Vein endothelial cell (primary cell): ENCODE measurements at places on chromosomes 12 and 14. TPM values are rescaled to one million over a fixed set of nuclear protein-coding genes. Genes with fewer than 3 reads are reported as not detected.

Gene C3AR1
- 0.19 and 0.65 TPM in 2 replicates for total RNA-seq

Gene SAMD15
- 0.98 and 1.6 TPM in 2 replicates for total RNA-seq

Gene SGPP1
- total RNA-seq = 8.8 and 12.5 TPM in 2 replicates

Gene OR4E2
- total RNA-seq = not detected in 2 replicates

Gene OTUB2
- total RNA-seq = 1.6 and 2.3 TPM in 2 replicates

Gene GIT2
- 57.5 and 80.2 TPM in 2 replicates for total RNA-seq
